ENCODE measurements at places on chromosomes 13 and 19.

- no peak for DNase-seq
These were observed 526.6 kb downstream of the KLF12 start for GRCh38 chr13:73607489-73608156.

- DNase-seq = no peak
These were observed 469.1 kb downstream of the TSHZ3 start for GRCh38 chr19:30880151-30880550.

GRCh38 chr19:8116437-8117293, 32.7 kb downstream of the FBN3 start:
- no peak for DNase-seq

DNA sequence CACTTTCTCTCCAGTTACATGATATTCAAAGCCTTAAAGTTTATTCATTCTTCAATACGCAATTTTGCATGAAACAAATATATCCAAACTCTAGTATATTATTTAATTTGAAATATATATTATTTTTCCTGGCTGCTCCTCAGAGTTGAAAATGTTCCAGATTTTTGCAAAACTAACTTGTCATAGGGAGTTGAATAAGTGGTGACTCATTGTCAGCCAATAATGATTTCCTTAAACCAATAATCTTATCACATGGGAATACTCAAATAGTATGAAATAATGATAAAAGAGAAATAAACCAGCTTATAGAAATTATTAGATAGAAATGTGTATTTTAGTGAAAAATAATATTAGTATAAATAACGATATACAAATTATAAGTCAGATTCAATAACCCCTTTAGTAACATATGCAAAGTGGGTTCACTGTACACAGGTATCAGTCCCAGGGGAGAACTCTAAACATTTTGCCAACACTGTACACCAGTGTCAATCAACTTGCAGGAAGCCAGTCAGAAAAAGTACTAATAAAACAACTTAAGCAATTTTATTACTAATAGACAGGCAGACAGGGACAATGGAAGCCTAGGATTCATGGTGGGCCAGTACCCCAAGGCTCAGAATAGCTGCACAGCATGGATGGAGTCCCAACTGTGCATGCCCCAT, 222.6 kb upstream of the KLHL1 start:
- no peak for DNase-seq

- peak; percentile 81 for DNase-seq
These were observed at the start of gene DNAJC15 for GRCh38 chr13:43023289-43023963. Gene DNAJC15, plus strand, starts transcription at chr13:43023586. Its CDS starts 41 bp downstream, at chr13:43023627.

- DNase-seq = no peak
These were observed 480.1 kb downstream of the GPC5 start for GRCh38 chr13:91878491-91878890.

GRCh38 chr13:53941588-53942190, 913.1 kb downstream of the OLFM4 start:
- no peak for DNase-seq

- no peak for DNase-seq
These were observed 9.2 kb downstream of the GJA3 start for GRCh38 chr13:20151612-20152011.

GRCh38 chr19:8161135-8161646, 11.8 kb upstream of the FBN3 start:
- DNase-seq = no peak

DNA sequence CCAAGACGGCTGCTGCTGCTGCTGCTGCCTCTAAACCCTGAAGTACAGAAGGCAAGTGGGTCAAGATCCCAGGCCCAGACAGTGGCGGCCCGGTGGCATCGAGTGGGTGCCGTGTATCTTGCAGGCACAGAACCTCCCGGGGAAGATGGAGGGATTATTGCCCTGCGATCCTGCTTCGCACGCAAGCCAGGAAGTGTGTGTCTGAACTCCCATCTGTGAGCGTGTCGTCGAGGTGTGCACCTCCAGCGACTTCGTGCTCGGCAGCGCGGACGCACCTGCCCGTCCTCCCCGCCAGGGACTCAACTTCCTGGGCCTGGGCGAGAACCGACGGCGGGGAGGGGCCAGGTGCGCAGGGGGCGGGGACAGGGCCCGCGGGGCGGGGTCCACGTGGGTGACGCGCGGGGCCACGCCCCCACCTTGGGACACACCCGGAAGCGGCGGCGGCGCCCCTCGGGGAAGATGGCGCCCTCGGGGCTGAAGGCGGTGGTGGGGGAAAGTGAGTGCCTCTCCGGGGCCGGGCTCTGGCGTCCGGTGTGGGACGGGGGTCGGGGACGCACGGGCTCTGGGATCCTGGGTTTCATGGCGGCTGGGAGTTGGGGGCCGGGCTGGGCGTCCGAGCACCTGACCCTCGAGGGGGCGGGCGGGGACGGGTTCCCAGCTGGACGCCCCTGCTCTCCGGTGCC, at the start of gene STXBP2:
Gene STXBP2 (plus strand): TSS at position 420 of the 683 bp plus-strand sequence. CDS start 40 bp downstream, at position 460.
- peak; percentile 95 for DNase-seq

All from CD4-positive, alpha-beta T cell treated with Interleukin-12 subunit alpha and Interleukin-12 subunit beta, for 1 hour (primary cell).